ENCODE measurements at places on chromosomes 1 and 21.

GRCh38 chr1:106134561-106134960, 921.9 kb upstream of the PRMT6 start:
- DNase-seq: no peak

GRCh38 chr1:199205740-199206441, 567.1 kb downstream of the PTPRC start:
- DNase-seq: no peak

- DNase-seq: no peak
Observed at GRCh38 chr21:16573578-16573977, 843.8 kb downstream of the USP25 start.

DNA sequence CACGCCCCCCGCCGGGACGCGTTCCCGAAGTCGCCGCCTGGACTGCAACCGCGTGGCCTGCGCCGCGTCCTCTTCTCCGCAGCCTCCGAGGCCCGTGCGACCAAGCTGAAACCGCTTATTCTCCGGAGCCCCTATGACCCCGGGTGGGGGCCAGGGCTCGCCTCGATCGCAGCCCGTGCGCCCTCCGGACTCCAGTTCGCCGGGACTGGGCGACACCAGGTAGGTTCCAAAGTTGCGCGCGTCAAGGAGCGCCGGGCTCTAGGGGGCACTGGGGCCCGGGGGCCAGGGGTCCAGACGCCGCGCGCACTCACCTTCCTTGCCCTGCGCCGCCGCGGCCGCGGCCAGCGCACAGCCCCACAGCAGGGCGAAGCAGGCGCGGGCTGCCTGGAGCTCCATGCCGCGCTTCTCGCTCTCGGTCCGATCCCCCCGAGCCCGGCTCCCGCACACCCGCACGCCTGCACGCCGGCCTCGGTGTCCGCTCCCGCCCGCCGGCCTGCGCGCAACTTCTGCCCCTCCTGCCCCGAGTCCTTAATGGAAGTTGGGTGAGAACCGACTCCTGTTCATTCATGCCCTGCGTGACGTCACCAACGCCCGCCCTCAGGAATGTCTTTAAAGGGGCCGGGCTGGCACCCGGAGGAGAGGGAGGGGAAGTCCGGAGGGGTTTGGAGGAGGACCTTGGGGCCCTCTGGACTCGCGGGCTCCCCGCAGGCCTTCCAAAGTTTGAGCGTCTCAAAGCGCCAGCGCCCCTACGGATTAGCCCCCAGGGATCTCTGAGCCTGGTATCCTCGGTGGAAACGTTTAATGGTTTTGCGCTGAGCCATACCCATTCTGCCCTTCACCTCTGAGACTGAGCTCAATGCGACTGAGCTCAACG, at the start of gene EPHA2:
Gene EPHA2 (minus strand): TSS at position 533 of the 874 bp plus-strand sequence. CDS start 137 bp downstream, at position 396.
- no peak for DNase-seq

DNA sequence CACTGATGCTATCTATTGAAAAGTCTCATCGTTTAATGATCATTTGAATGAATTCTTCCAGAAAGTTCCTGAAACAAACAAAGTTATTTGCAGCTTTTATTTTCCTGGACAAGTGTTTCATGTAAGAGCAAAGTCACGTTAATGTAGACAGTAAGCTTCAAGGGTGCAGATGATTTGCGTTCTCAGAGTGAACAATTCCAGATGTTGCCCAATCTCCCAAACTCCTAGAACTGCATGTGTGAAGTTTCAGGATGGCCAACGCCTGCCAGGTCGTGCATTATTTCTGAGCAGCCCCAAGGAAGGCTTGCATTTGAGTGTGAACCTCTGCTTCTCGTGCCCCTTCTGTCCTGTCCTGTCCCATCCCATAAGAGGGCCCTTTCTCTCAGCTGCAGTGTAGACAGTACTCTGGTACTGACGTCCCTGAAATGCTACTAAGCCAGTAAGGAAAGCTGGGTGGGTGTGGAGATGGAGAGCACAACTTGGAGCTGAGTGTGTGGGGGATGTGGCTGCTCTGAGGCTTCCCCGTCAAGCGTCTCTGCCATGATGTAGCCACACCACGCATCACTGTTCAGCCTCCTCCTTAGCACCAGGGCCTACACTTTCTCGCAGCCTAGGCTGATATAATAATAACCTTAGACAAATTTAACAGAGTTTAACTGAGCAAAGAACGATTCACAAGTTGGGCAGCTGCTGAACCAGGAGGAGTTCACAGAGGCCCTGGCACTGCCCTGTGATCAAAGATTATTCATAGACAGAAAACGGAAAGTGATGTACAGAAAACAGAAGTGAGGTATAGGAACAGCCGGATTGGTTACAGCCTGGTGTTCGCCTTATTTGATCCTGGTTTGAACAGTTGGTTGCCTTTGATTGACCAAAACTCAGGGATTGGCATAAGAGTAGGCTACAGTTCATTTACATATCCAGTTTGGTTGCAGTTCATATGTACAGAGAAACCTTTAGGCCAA, 50.4 kb downstream of the RHOU start:
- no peak for DNase-seq

GRCh38 chr1:110355321-110355720, 16.1 kb downstream of the RBM15 start:
- no peak for DNase-seq
